Activated CD4-positive, alpha-beta memory T cell treated with anti-CD3 and anti-CD28 coated beads, Interleukin-2, amount 10 ng/mL, durations not matched to agents 7 days and 5 days (primary cell): ENCODE measurements at places on chromosomes 11 and 22. TPM values are rescaled to one million over a fixed set of nuclear protein-coding genes. Genes with fewer than 3 reads are reported as not detected.

Gene KMT2A
- 102 TPM for total RNA-seq

Gene APOA1
- total RNA-seq, result not detected

Gene OR2D2
- total RNA-seq, result not detected

Gene CATSPER1
- 0.33 TPM for total RNA-seq

Gene PHOX2A
- total RNA-seq, result not detected

Gene SLC25A18
- not detected for total RNA-seq

Gene CD3G
- total RNA-seq, result 225 TPM

Gene THY1
- total RNA-seq, result 1.3 TPM
